ENCODE measurements at places on chromosomes 3 and 15.

DNA sequence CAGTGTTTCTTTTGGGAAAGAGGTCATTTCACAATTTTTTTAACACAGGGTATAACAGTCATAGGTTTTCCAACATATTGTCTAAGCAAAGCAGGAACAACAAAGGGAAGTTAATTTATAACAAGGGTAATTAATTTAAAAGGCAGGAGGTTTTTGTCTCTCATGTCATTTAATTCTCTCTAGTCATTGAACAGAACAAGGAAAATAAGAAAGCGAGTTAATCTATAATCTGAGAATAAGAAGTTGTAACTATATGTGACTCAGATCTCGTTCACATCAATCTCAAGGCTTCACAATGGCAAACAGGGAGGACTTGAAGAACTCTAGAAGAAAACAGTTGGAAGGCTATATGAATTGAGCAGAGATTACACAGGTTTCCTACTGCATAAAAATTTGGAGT lies 579.8 kb upstream of the CCDC54 start:
- DNase-seq: no peak

GRCh38 chr3:131728898-131729642 lies 226.3 kb upstream of the MRPL3 start:
- no peak for DNase-seq

DNA sequence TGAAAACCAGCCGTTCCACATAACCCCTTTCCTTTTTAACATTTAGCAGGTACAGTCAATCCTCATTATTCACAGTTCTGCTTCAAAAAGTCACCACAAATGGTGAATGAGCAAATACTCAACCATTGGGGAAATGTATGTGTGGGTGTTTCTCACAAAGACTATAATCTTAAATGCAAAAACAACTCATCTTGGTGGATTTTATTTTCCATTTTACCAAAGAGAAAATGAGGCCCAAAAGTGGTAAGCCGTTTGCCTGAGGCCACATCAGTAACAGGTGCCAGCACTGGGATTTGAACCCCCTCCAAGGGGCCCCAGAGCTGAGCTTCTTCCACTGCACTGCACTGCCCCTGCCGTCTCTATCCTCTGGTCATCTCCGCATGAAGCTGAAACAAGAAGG lies 208.8 kb downstream of the OSBPL10 start:
- no peak for DNase-seq

- no peak for DNase-seq
These were observed 43.9 kb downstream of the ADIPOQ start for GRCh38 chr3:186886202-186886981.

DNA sequence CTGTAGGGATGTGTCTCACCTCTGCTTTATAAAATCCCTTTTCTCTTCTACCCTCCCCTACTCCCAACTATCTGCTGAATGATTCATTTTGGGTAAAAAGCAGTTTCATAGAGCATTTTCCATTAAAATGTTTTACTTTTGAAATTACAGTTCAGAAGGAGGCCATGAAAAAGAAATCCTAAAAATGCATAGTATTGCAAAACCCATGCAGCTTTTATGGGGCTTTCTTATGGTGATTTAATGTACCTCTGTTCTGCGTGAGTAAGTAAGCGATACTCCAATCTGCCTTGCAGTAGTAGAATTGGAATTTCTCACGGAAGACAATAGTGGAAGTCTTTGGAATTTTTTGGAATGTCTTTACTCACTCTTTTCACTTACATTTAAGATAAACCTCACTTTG lies 111.9 kb downstream of the ARPP21 start:
- no peak for DNase-seq

- DNase-seq: no peak
These were observed 80.5 kb upstream of the CDIN1 start for GRCh38 chr15:36498916-36499315.

DNA sequence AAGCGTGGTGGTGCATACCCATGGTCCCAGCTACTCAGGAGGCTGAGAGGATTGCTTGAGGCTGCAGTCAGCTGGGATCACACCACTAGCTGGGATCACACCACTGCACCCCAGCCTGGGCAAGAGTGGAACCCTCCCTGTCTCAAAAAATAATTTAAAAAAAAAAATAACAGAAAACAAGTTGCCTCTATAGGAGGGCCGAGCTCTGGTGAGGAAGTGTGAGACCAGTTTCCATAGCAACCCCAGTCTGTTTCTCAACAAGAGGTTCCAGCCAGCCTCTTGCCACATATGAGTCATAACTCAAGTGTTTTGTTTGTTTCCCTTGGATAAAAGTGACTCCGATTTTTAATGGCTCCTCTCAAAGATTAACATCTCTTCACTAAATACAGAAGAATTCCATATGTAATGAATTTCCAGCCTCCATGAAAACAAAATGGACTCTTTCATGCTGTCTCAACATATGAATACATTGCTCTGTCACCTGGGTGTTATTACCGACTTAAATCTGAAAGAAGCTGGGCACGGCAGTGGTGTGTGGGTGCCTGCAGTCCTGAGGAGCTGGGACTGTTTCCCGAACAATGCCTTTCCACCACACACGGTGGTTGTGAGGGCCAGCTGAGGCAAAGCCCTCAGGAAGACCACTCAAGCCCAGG lies 19.7 kb downstream of the TMEM43 start:
- peak; percentile 86 for DNase-seq

DNA sequence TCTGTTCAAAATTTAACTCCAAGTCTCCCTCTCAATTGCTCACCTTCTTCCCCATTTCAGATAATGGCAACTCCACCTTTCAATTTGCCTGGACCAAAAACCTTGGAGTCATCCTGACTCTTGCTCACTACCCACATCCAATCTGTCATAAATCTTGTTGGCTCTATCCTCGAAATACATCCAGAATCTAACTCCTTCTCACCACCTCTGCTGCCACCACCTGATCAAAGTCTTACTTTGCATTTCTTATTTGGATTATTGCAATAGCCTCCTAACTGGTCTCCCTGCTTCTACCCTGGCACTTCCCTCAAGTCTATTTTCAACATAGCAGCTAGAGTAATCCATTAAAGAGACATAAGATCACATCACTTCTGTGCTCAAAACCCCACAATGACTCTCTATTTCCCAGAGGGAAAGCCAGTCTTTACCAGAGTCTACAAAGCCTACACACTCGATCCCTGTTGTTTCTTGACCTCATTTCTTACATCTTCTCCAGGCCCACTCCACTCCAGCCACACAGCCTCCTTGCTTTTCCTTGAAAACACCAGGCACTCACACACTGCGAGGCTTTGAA lies 86.6 kb downstream of the GPR156 start:
- DNase-seq: no peak

DNA sequence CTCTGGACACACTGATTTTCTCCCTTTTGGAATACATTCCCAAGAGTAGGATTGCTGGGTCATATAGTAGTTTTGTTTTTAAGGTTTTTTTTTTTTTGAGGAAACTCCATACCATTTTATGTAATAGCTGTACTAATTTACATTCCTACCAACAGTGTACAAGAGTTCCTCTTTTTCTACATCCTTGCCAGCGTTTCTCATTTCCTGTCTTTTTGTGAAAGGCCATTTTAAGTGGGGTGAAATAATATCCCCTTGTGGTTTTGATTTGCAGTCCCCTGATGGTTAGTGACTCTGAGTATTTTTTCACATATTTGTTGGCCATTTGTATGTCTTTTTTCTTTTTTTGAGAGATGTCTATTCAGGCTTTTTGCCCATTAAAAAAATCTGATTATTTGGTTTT lies 1205.5 kb downstream of the ROBO1 start:
- no peak for DNase-seq

DNA sequence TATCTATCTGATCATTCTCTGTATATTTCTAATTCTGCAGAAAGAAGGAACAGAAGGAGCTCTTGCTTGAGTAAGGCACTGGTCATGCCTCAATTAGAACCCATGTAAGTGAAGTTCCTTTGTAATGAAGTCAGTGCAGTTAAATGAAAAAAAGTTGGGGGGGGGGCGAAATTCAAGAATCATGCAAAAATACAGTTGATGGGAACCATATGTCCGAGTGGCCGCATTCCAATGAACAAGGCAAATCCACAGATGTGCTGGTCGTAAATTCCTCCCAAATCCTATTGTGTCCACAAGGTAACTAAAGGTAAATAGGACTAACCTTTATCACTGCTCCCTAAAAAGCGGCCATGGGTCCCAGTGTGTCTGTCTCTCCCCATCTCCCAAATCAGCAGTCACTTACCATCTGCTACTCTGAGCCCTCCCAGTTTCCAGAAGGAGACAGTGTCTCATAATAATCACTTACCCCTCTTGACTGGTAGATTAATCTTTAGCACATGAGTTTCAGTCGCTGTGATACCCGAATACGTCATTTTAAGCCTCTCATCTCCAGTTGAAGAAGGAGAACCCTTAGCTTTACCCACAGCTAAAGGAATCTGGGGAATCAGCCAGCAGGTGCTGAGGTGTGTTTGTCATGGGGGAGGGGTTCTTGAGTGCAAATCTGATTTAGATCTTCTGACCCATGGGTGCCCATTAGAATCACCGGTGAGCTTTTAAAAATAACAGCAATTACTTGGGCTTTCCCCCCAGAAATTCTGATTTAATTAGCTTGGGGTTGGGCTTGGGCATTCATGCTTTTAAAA lies 56.3 kb upstream of the EPHB3 start:
- no peak for DNase-seq

DNA sequence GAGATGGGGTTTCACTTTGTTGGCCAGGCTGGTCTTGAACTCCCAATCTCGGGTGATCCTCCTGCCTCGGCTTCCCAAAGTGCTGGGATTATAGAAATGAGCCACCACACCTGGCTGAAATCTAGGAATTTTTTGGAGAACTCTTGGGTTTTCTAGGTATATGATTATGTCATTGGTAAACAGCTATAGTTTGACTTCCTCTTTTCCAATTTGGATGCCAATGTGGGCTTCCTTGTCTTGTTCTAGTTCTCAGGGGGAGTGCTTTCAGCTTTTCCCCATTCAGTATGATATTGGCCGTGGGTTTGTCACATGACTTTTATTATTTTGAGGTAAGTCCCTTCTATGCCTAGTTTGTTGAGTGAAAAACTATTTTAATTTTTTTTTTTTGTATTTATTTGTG lies 17.9 kb downstream of the KCNMB3 start:
- DNase-seq: no peak

- DNase-seq: no peak
These were observed 5.9 kb downstream of the MEIS2 start for GRCh38 chr15:37094333-37094914.

- DNase-seq: no peak
These were observed 289.7 kb upstream of the ADAMTS9 start for GRCh38 chr3:64977308-64978100.

DNA sequence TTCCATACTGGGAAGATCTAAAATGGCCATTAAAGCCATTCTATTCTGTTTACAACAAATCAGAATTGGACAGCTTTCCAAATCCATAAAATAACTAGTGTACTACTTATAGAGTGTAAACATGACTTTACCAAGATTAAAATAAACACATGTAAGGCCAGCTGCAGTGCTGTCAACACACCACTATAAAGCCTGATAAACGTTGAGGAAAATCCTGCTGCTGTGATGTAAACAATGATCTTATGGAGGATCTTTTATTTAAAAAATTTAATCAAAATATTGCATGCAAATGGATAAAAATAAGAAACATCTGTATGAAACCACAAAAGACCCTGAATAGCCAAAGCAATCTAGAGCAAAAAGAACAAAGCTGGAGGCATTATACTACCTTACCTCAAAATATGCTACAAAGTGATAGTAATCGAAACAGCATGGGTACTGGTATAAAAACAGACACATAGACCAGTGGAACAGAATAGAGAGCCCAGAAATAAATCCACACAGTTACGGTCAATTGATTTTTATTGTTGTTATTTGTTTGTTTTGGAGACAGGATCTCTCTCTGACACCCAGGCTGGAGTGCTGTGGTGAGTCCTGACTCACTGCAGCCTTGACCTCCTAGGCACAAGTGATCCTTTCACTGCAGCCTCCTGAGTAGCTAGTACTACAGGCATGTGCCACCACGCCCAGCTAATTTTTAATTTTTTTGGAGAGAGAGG lies 428.8 kb upstream of the C2CD4B start:
- DNase-seq: no peak

DNA sequence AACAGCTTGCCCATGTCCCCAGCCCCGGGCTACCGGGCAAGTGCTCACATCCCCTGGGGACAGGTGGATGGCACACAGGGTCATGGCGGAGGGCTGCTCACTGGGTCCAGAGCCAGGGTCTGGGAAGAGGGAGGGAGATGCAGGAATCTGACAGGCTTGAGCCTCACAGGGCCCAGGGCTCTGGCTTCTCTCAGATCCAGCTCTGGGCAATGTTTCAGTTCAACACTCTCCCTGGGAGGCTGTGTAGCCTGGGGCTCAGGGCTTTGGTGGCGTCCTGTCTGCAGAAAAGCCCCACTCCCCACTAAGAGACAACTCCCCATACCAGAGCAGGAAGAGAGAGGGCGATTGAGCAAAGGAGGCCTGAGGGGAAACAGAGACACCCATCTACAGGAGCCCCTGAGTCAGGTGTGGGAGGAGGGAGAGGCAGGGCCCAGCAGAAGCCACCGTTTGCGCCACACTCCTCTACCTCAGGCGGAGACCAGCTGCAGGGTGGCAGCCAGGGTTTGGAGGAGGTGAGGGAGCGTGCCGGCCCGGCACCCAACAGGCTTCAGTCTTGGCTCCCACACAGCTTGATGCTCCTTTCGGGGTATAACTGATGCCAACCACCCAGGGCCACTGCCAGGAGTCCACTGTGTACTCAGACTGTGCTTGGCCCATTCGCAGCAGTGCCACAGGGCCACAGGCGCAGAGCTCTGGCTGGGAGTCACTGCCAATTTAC lies 16.8 kb upstream of the SRP14 start:
- DNase-seq: no peak

DNA sequence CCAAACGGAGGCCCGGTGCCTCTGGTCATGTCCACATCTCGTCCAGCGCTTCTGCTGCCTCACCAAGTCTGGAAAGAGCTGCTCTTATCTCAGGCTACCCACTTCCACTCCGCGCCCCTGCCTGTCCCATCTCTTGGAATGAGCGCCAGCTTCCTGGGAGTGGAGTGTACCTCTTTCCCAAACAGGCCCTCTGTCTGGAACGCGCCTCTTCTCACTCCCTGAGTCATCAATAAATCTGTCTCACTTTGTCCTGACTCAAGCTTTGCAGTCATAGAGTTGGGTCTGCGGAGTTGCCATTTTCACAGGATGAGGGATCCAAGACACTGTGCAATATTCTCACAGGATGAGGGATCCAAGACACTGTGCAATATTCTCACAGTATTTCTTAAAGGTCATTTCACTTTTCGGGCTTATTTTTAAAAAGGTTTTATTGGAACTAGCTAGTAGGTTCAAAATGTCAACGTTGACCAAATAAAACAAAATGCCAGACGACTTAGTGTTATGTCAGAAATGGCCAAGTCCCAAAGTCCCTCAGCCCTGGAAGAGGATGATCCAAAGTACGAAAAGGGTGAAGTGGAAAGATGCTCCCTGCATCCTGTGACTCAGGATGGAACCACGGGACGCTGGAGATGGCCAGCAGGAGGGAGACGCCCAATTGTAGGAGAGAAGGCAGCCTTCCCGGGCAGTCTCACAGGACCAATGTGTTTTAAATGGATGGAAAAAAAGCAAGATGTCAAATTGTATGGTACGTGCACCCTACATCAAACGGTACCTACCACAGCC lies 81.1 kb downstream of the CHSY1 start:
- DNase-seq: no peak

- peak; percentile 84 for DNase-seq
These were observed 172.1 kb downstream of the TBC1D2B start for GRCh38 chr15:77905301-77905920.

- DNase-seq: no peak
These were observed 25.5 kb downstream of the PLCL2 start for GRCh38 chr3:16910207-16910606.
